ENCODE measurements at places on chromosomes 12 and 14.
A peak's percentile ranks its signal among the peaks of the same experiment; 100 is the strongest.

- peak; percentile 93 for DNase-seq
Observed at GRCh38 chr14:50001999-50002925, 109.4 kb downstream of the ARF6 start.

- DNase-seq = no peak
Observed at GRCh38 chr12:38926501-38926900, 21.1 kb upstream of the CPNE8 start.

DNA sequence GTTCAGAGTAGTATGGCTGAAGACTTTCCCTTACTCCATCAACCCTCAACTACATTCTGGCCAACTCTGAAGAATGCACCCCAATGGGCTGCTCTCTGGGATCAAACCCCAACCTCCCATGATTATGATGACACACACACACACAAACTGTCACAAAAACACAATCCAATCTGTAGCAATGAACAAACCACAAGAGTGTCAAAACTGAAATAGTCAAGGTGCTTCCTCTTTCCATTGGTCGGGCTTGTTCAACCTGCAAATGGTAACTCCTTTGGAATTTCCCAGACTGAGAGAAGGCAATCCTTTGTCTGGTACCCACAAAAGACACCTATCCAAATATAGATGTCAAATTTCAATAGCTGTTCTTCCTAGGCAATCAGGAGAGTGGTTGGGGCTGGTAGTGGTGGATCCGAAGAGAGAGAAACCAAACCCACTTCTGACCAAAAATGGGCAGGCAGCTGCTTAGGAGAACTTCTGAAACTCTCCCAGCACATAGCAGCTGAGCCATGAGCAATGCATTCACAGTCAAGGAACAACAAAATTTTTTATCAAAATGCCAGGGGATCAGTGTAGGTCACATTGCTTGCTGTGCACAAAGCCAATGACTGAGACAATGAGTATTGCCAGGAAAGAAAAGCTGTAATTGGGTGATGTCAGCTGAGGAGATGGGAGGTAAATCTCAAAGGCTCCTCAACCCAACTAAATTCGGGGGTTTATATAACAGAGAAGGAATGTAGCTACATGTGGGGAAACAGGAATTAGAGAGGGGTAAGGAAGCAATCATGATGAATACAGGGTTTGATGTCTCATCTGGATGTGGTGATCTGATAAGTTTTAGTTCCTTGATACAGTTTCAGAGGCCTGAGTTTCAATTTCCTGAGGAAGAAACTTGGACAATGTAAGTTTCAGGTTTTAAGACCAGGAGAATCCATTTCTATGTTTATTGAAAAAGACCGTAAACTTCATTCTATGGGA is 191.4 kb downstream of the KITLG start:
- DNase-seq = no peak

DNA sequence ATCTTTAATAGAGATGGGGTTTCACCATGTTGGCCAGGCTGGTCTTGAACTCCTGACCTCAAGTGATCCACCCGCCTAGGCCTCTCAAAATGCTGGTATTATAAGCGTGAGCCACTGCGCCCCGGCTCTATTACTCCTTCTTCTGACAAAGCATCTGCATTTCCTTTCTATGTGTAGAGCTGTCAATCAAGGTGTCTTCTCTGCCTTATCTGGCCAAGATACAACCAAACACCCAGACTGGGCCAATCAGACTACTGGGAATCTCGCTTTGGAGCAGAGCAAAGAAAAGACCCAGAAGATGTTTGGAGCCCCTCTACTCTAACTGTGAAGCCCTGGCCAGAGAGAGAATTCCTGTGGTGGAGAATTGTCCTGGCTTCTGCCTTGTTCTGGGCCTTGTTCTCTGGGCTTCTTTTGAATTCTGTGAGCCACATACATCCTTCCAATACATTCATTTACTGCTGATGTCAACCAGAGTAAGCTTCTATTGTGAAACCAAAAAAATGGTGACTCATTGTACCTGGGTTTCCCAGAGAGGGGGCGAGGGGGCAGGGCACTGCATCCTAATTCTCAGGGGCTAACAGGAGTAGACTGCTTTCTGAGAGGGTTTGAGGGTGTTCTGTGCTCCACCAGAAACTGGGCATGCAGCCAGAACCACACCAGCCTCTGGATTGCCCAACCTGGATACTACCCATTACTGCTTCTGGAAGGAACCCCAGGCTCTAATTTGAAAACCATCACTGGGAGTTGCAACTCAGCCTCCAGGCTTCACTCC is 18.8 kb upstream of the FLVCR2 start:
- peak; percentile 84 for DNase-seq

GRCh38 chr14:91754185-91754584 is 22.3 kb upstream of the CATSPERB start:
- no peak for DNase-seq

GRCh38 chr12:52903855-52904508 is 894 bp downstream of the KRT8 start:
- DNase-seq = peak; percentile 70

- DNase-seq = no peak
Observed at GRCh38 chr14:32407130-32407529, 78.0 kb downstream of the AKAP6 start.

All from activated CD4-positive, alpha-beta T cell treated with anti-CD3 and anti-CD28 coated beads, Interleukin-2, amount 10 ng/mL, durations not matched to agents 24 days and 14 days (primary cell).